ENCODE measurements at places on chromosomes 2 and 18. TPM values are rescaled to one million over a fixed set of nuclear protein-coding genes. Genes with fewer than 3 reads are reported as not detected.

DNA sequence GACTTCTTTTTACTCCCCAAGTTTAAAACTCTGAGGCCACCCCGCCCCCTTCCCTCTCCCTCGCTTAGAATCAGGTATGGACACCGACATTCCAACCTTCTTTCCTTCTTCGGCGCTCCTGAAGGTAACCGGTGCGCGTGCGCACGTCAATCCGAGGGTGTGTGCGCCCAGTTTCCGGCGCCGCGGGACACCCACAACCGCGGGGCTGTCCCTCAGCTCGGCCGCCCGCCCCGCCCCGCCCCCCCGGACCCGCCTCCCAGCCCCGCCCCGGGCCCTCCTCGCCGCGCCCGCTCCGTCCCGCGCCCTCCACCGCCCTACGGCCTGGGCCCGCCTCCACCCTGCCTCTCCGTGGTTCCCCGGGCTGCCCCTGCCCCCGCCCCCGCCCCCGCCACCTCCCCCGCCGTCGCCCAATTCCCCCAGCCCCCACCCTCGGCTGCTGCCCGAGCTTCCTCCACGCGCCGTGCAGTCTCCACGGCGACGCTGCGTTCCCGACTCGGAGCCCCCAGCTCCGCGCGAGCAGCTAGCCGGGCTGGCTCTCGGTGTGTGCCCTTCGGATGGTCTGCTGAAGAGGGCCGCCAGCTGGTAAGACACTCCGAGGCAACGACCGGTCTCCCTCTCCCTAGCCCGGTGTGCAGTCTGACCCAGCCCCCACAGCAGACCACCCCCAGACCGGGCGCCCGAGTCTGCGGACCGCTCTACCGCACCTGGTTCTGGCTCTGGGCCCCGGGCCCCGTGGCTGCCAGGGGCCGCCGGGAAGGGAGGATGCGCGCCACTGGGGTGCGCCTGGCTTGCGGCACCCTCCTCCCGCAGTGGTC is 635 bp downstream of the ERICH2 start:
- peak; percentile 76 for DNase-seq

DNA sequence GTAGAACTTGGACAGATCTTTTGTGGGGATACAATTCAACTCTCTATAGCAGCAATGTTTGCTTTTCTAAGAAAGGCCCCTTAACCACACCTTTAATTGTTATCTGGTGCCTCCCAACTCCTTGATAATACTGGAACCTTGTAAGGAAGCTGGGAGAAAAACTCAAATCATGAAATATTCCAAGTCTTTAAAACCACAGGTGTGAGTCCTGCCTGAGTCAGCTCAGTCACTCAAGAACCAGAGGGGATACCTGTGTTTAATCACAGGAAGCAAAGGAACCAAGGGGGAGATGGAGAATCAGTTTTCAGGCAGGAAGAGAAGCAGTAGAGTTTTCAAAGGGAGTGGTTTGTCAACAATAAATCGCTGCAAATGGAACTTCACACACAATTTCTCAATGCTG is 159.9 kb downstream of the LAMA3 start:
- no peak for DNase-seq

GRCh38 chr18:49529596-49529995 is 32.3 kb upstream of the LIPG start:
- peak; percentile 1 for DNase-seq

DNA sequence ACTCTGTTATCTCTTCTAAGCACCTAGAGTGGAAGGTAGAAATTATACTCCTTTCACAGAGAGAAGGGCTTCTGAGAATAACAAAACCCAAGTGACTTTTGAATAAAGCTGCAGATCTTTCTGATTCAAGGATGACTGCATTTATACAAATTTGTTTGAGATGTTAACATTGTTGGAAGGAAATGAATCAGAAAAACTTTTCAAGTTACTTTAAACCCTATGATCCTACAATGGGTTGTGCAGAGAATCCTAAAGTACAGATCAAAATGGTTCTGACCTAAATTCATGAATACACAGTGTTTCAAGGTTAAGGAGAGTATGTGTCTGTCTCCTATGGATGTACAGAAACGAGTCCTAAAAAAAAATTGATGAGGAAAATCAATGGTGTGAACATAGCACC is 1.8 kb downstream of the RFTN2 start:
- no peak for DNase-seq

DNA sequence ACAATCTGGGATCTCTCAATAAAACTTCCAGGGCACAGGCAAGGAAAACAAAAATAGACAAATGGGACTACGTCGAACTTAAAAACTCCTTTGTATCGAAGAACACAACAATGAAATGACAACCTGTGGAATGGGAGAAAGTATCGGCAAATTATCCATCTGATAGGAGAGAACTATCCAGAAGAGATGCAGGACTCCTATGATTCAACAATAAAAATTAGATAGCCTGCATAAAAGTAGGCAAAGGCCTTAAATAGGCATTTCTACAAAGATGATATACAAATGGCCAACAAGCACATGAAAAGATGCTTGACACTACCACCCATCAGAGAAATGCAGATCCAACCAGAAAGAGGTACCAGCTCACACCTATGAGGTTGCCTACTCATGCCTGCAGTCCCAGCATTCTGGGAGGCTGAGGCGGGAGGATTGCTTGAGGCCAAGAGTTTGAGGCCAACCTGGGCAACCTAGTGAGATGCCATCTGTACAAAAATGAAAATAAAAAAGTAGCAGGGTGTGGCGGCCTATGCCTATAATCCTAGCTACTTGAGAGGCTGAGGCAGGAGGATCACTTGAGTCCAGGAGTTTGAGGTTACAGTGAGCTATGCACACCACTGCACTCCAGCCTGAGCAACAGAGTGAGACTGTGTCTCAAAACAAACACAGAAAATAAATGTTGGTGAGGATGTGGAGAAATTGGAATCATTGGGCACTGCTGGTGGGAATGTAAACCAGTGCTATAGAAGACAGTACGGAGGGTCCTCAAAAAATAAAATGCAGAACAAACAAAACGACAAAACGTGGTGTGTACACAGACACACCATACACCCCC is 21.6 kb downstream of the TWIST2 start:
- no peak for DNase-seq

- no peak for DNase-seq
Observed at GRCh38 chr2:190589008-190589407, 54.5 kb upstream of the NEMP2 start.

- no peak for DNase-seq
Observed at GRCh38 chr18:61475931-61476330, 142.7 kb downstream of the CDH20 start.

DNA sequence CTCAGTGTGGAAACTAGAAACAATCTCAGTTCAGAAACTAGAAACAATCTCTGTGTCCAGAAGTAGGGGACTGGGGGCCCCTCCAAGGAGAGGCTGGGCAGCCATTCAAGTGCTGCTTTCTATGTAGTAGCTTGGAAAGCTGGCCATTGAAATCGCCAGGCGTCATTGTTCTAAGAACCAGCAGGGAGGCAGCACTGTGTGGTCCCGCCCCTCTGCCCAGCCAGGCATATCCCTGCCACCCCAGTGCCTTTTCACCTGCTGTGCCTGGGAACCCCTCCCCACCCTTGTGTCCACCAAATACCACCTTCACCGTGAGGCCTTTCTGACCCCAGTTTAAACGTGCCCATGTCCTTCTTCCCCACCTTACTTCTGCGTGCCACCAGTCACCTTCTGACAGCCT is 221.6 kb downstream of the GBX2 start:
- DNase-seq = no peak

DNA sequence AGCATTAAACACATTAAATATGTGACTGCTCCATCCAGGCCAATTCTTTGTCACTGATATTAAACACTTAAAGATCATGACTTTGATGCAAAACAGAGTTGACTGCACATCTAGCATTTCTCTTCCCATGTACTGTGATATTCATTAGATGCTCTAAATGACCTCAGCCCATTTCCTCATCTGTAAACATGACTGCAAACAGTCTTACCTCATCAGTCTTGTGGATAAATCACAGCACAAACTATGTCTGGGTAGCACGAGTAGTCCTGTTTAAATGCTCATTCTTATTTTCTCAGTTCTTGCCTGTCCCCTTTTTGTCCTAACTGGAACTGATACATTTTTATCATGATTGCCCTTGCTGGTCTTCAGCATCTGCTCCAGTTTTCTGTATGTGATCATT is 1974.8 kb upstream of the LRRTM1 start:
- no peak for DNase-seq

DNA sequence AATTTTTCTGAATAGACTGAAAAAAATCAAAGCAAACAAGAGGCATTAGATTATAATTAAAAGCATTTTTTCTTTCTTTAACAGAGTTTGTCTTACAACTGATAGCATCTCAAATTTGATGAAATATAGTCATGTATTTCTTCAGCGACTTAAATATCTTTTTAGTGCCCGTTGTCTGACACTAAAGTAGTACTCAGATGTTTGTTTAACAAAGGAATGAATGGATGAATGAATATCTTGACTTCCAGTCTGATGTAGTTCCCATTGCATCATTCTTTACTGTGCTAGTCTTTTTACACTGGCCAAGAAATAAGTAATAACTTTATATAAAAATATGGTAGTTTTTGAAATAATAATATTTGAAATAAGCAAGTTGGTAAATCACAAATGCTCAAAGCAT is 111.1 kb downstream of the TTC27 start:
- no peak for DNase-seq

DNA sequence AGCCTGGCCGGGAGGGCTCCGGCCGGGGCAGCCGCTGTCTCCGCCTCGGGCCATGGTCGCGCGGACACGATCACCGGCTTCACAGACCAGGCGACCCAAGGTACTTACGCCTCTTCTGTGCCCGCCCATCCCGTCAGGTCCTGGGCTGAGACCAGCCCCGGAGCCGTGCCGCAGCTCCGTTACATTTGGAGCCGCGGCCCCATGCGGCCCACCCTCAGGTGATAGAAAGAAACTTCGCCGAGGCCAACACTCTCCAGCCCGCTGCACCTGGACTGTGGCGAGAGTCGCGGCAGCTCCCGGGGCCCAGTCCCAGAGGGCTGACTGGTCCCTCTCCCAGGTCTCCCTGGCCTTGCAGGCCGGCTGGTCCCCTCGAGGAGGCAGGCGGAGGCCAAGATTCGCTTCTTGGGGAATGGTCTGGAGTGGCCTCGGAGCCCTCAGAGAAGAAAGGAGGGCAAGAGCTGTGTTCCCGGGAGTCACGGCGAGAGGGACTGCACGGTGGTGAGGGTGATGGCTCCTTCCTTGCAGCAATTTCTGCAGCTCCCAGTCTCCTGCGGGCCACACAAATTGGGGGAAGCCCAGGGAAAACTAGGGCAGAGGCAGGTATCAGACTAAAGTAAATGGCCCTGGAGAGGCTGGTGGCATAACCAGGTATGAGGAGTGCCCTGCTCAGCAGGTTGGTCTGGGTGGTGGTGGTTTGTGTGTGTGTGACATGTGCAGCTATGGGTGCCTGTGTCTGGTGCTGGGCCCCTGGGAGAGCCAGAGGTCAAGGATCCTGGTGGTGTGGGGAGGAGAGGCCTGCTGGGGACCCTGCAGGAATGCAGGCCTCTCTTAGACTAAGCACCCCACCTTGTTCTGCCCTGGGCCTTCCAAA is 822 bp downstream of the GDF7 start:
- DNase-seq = peak; percentile 74

DNA sequence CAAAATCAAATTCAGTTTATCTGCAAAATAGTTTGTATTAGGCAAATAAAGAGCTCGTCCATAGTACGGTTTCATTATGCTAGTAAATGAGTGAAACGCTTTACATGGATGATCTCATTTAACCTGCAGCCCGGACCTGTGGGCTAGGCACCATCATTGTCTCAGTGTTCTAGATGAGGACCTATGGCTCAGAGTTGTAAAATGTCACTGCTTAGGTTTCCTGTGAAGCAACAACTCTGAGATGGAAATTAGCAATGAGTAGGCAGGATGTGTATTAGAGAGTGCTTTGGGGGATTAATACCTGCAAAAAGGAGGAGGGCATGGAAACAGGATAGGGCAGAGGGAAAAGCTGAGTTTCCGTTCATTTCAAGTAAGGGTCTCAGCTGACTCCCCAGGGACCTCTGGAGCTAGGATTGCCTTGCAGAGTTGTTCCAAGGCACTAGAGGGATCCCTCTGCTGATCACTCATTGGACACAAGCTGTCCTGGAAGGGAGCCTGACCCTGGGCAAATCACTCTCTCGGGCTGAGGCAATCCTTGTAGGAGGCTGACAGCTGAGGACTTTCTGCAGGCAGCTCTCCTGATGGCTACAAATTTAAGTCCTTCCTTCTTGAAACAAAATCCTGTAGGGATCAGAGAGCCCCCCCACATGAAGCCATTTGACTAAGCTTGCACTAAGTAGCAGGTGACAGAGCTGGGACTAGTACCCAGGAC is 58.8 kb upstream of the SIX2 start:
- no peak for DNase-seq

DNA sequence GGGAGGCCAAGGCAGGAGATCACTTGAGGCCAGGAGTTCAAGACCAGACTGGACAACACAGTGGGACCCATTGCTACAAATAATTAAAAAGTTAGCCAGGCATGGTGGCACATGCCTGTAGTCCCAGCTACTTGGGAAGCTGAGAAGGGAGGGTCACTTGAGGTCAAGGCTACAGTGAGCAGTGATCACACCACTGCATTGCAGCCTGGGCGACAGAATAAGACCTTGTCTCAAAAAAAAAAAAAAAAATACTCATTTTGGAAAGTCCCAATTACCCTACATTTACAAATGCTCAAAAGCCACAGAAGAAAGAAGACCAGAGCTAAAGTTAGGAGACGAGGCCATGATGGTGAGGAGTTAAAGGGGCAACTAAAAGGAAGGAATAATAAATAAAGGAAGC is 61.9 kb downstream of the COLEC12 start:
- DNase-seq = no peak

DNA sequence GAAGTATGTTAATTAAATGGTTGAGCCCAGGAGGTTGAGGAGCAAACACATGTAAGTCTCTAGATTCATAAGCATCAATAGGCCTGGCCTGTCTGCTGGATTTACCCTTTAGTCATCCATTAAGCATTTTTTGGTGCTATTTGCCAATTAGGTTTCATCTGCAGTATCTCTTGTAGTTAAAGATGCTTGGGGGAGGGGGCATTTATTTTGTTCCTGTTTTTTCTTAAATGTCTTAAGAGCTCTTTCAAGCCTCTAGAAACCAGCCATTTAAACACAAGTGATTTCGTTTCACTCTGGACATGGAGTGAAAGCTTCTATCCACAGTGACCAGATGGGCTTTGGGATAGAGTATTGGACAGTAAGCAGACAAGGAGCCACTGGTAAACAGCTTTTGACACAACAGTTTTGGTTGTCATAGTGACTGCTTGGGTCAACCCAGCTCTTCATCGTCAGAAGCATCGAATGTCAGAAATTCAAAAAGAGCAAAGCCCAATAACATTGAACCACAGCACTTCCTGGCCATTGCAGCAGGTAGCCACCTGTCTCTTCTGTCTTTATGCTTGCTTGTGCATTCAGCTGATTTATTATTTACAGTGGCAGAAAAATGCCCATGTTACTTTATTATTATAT is 4.9 kb downstream of the QPCT start:
- no peak for DNase-seq

The AGBL5 gene
- total RNA-seq = 22.0 TPM

The CFAP65 gene
- not detected for total RNA-seq

The POTEC gene
- total RNA-seq = not detected

The CRYGC gene
- total RNA-seq = not detected

The GKN2 gene
- not detected for total RNA-seq

The GREB1 gene
- 5.1 TPM for total RNA-seq

The TCF7L1 gene
- 15.5 TPM for total RNA-seq

The MRO gene
- 1.9 TPM for total RNA-seq

The HOXD10 gene
- total RNA-seq = 4.4 TPM

The RFTN2 gene
- 7.0 TPM for total RNA-seq
